H1 (cell line): ENCODE measurements at places on chromosomes 7 and 10. TPM values are rescaled to one million over a fixed set of nuclear protein-coding genes. Genes with fewer than 3 reads are reported as not detected.

- no peaks in the 10 kb centered on the region for H3K4me1 ChIP-seq
- H3K27ac ChIP-seq, result no peak overlapping the region
- no peak overlapping the region for H3K4me3 ChIP-seq
- no peaks in the 10 kb centered on the region for H3K27me3 ChIP-seq
- H3K36me3 ChIP-seq, result no peaks in the 10 kb centered on the region
- no peak for DNase-seq
Observed at GRCh38 chr10:78263521-78263988, 229.9 kb downstream of the RPS24 start.

The ANXA8L1 gene
- total RNA-seq, result not detected in 2 replicates

The GPR26 gene
- total RNA-seq, result 0.09 and 0.10 TPM in 2 replicates

- no peak overlapping the region for H3K4me3 ChIP-seq
- H3K4me1 ChIP-seq, result peaks cover 3% of the 10 kb centered on the region
- no peak overlapping the region for H3K27ac ChIP-seq
- no peak for DNase-seq
- no peaks in the 10 kb centered on the region for H3K36me3 ChIP-seq
Observed at GRCh38 chr7:84801396-84801795, 385.5 kb downstream of the SEMA3D start.

DNA sequence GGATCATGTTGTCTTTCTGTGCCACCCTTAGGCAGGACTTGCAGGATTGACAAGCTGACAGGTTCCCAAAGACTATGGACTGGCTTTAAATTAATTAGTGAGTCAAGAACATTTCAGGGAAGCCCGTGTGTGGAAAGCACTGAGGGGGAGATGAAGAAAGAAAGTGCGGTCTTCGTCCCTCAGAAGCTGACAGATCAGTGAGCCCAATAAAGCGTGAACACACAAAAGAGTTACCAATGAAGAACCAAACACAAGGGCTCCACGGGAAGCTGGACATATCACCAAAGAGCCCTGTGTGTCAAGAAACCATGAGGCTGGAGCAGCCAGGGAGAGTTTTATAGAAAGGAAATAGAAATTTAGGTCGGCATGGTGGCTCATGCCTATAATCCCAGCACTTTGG is 725.8 kb downstream of the PARD3 start:
- H3K4me3 ChIP-seq, result no peak overlapping the region
- no peaks in the 10 kb centered on the region for H3K4me1 ChIP-seq
- no peak overlapping the region for H3K27ac ChIP-seq
- no peaks in the 10 kb centered on the region for H3K36me3 ChIP-seq

DNA sequence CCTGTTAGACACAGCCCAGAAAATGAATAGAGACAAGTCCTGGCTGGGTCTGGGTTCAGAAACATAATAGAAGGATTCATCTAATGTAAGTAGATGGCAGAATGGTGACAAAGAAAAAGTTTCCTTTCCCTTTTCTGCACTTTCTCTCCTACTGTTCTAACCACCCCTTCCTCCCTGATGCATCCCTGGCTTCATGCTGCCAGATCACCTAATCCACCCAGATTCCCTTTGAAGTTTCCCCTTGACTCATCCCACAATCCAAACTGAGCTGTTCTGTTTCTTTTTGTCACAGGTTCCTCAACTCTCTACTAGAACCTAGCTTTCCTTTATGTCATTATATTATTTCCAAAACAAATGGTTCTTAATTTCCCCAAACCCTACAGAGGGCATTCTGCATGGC is 1.1 kb upstream of the MACC1 start:
- H3K4me1 ChIP-seq, result peaks cover 8% of the 10 kb centered on the region
- DNase-seq, result no peak
- no peak overlapping the region for H3K27ac ChIP-seq
- no peaks in the 10 kb centered on the region for H3K27me3 ChIP-seq
- H3K4me3 ChIP-seq, result no peak overlapping the region
- H3K36me3 ChIP-seq, result no peaks in the 10 kb centered on the region

GRCh38 chr7:121447243-121447910 is 51.3 kb upstream of the FAM3C start:
- DNase-seq, result no peak
- no peak overlapping the region for H3K4me3 ChIP-seq
- no peaks in the 10 kb centered on the region for H3K36me3 ChIP-seq
- no peaks in the 10 kb centered on the region for H3K27me3 ChIP-seq

DNA sequence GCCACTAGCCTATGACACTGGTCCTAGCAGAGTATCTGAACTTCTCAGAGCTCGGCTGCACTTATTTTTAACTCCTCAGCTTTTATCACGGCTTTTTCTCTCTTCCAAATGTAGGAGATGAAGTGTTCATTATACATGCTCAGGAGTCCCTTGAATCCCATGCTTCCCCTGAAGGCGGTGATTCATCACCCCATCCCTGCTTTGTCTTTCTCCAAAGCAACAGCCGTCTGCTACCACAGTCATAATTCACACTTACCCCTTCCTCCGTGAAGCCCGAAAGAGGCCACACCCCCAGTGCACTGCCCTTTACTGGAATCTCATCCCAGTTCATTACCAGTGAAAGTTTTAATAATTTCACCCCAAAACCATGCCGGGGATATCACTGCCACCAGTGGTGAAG is 301.5 kb upstream of the SHH start:
- H3K4me3 ChIP-seq, result no peak overlapping the region
- H3K27ac ChIP-seq, result no peak overlapping the region
- no peaks in the 10 kb centered on the region for H3K27me3 ChIP-seq
- H3K36me3 ChIP-seq, result no peaks in the 10 kb centered on the region
- DNase-seq, result no peak
- H3K4me1 ChIP-seq, result no peaks in the 10 kb centered on the region

- H3K4me1 ChIP-seq, result peaks cover 19% of the 10 kb centered on the region
- DNase-seq, result no peak
- H3K27ac ChIP-seq, result no peak overlapping the region
- H3K27me3 ChIP-seq, result 0 out of 2 replicates have a peak, but pooled peaks cover 8% of the 10 kb centered on the region
Observed at GRCh38 chr10:76082232-76082631, 650.8 kb downstream of the LRMDA start.

The PNLIPRP1 gene
- total RNA-seq, result not detected in 2 replicates

The GPR37 gene
- 15.5 and 17.4 TPM in 2 replicates for total RNA-seq

The CUL2 gene
- total RNA-seq, result 36.7 and 43.1 TPM in 2 replicates

DNA sequence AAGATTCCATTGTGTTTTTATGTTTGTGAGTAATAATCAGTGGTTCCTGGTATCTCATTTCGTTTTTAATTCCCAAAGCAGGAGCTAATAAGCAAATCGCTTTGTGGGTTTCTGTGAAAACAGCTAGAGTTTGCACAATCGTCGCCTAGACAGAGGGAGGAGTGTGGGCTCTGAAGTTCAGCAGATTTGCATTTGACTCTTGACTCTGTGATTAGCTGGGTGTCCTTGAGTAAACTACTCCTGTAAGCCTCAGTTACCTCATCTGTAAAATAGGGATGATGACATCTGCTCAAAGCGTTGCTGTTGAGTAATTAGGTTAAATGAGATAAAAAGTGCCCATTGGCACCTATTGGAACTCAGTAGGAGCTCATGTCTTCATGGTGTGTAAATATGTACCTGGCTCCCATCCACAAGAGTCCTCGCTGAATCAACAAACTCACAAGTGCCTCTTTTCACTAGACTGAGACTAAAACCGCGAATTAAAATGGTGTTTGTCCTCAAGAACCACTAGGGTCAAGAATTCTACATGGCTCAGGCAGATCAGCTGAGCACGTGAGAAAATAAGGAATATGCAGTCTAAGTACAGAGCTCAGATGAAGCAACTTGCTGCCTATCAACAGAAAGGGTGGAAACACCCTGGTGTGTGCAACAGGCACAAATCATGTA is 385.8 kb upstream of the C7orf33 start:
- H3K4me1 ChIP-seq, result no peaks in the 10 kb centered on the region
- no peaks in the 10 kb centered on the region for H3K27me3 ChIP-seq
- no peak overlapping the region for H3K27ac ChIP-seq

GRCh38 chr7:40329601-40330153 is 194.9 kb downstream of the SUGCT start:
- no peak overlapping the region for H3K4me3 ChIP-seq
- H3K36me3 ChIP-seq, result no peaks in the 10 kb centered on the region
- DNase-seq, result no peak
- H3K27me3 ChIP-seq, result no peaks in the 10 kb centered on the region
- no peaks in the 10 kb centered on the region for H3K4me1 ChIP-seq

- no peak overlapping the region for H3K4me3 ChIP-seq
- H3K27ac ChIP-seq, result no peak overlapping the region
- no peaks in the 10 kb centered on the region for H3K36me3 ChIP-seq
- peaks cover 3% of the 10 kb centered on the region; the same call in 1 of the 2 replicates for H3K4me1 ChIP-seq
- H3K27me3 ChIP-seq, result no peaks in the 10 kb centered on the region
- DNase-seq, result no peak
Observed at GRCh38 chr7:2587778-2588177, 29.0 kb downstream of the IQCE start.

- no peak overlapping the region for H3K27ac ChIP-seq
- no peaks in the 10 kb centered on the region for H3K36me3 ChIP-seq
- H3K27me3 ChIP-seq, result no peaks in the 10 kb centered on the region
- DNase-seq, result no peak
Observed at GRCh38 chr7:91474074-91474473, 209.8 kb downstream of the FZD1 start.

GRCh38 chr10:77844177-77844576 is 82.4 kb downstream of the DLG5 start:
- no peak overlapping the region for H3K27ac ChIP-seq
- no peaks in the 10 kb centered on the region for H3K27me3 ChIP-seq
- no peak overlapping the region for H3K4me3 ChIP-seq
- H3K4me1 ChIP-seq, result peaks cover 4% of the 10 kb centered on the region
- H3K36me3 ChIP-seq, result peaks cover 3% of the 10 kb centered on the region

DNA sequence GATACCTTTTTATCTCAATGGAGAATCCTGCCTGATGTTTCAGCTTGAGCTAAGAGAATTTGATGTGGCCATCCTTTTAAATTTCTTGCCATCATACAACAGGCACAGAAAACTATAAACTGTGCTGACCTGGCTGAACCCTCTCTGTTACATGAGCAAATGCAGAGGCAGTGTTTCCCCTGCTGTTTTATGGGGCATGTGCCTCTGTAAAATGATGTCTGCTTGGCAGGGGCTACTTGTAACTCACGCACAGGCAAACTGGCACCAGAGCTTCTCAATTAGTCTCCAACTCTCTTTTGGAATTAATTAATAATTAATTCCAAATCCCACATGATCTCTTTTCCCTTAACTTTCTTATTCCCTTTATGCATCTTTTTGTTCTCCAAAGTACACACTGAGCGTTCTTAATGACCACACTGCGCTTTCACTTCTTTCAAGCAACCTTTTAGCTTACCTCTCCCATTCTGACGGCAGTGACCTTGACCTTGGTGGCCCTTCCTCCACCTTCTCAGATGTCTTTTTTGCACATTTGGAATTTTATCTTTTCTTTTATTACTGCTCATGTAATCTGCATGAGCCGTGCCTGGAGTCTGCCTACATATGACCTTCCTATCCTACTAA is 334.0 kb downstream of the PLXNA4 start:
- H3K27me3 ChIP-seq, result no peaks in the 10 kb centered on the region
- no peaks in the 10 kb centered on the region for H3K36me3 ChIP-seq
- no peak for DNase-seq
- no peaks in the 10 kb centered on the region for H3K4me1 ChIP-seq

The RPEL1 gene
- total RNA-seq, result not detected in 2 replicates

DNA sequence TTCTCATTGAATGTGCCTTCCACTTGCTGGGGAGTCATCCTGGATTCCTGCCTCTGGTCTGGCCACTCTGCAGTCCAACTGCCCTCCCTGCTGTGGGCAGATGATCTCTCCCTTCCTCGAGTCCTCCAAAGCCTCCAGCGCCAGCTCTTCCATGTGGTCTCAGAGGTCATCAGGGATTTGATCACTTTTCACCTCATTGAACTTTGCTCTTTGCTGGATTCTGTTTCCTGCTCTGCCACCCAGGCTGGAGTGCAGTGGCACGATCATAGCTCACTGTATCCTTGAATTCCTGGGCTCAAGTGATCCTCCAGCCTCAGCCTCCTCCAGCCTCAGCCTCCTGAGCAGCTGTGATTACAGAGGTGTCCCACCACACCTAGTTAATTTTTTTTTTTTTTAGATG is 22.1 kb upstream of the TBXAS1 start:
- no peak overlapping the region for H3K27ac ChIP-seq
- H3K4me3 ChIP-seq, result no peak overlapping the region
- DNase-seq, result no peak
- H3K4me1 ChIP-seq, result no peaks in the 10 kb centered on the region

The HABP2 gene
- total RNA-seq, result not detected in 2 replicates

DNA sequence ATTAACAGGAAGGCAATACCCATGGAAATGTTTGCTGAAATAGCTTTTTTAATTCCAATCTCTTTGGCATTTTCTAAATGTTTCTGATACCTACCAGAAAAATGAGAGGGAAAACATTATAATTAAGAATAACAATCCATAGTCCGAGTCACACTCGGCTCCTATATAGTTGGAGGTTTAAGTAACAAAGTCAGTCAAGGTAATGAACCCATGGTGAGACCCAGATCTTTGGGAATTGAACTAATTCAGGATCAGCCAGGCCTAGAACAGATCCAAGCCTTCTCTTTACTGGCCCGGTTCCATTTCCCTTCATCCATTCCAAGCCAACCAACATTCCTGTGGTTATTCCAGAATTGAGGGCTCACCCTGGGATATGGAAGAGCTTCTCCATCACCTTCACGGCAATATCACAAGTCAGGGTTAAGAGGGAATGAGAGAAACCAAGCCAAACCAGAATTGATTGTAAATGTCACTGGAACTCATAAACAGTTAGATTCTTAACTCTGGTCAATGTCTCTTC is 28.3 kb downstream of the ABCB4 start:
- H3K27ac ChIP-seq, result no peak overlapping the region
- no peaks in the 10 kb centered on the region for H3K4me1 ChIP-seq
- H3K4me3 ChIP-seq, result no peak overlapping the region
- no peaks in the 10 kb centered on the region for H3K27me3 ChIP-seq

The CLCN1 gene
- 0.33 and 0.41 TPM in 2 replicates for total RNA-seq

- no peaks in the 10 kb centered on the region for H3K36me3 ChIP-seq
- no peaks in the 10 kb centered on the region for H3K27me3 ChIP-seq
- DNase-seq, result no peak
- H3K4me1 ChIP-seq, result peaks cover 3% of the 10 kb centered on the region
Observed at GRCh38 chr10:127832501-127832900, 60.2 kb downstream of the CLRN3 start.

The SEMA4G gene
- total RNA-seq, result 7.1 and 7.6 TPM in 2 replicates

The VWA2 gene
- 2.6 and 2.8 TPM in 2 replicates for total RNA-seq

- no peak for DNase-seq
- H3K27me3 ChIP-seq, result no peaks in the 10 kb centered on the region
- H3K4me3 ChIP-seq, result no peak overlapping the region
- no peak overlapping the region for H3K27ac ChIP-seq
- H3K36me3 ChIP-seq, result no peaks in the 10 kb centered on the region
- no peaks in the 10 kb centered on the region for H3K4me1 ChIP-seq
Observed at GRCh38 chr7:19015098-19015497, 102.3 kb downstream of the TWIST1 start.

The NXPH1 gene
- total RNA-seq, result 0.40 and 1.0 TPM in 2 replicates

The VOPP1 gene
- 82.7 and 83.0 TPM in 2 replicates for total RNA-seq
